A549 (cell line): ENCODE measurements at places on chromosomes 5 and 9. TPM values are rescaled to one million over a fixed set of nuclear protein-coding genes. Genes with fewer than 3 reads are reported as not detected.

CNTNAP3 gene
- 9.4 to 12.4 TPM (median 9.8 TPM) in 3 replicates for polyA plus RNA-seq

PCDHB4 gene
- polyA plus RNA-seq: 0.03 to 0.07 TPM (median 0.05 TPM) in 3 replicates

PRRX2 gene
- 2.2 to 2.7 TPM (median 2.3 TPM) in 3 replicates for polyA plus RNA-seq

RLN2 gene
- polyA plus RNA-seq: 0.34 to 0.66 TPM (median 0.38 TPM) in 3 replicates

CAVIN4 gene
- 0.62 to 0.86 TPM (median 0.79 TPM) in 3 replicates for polyA plus RNA-seq

BNIP1 gene
- 15.8 to 17.3 TPM (median 16.7 TPM) in 3 replicates for polyA plus RNA-seq

LHX3 gene
- 0.03 to 0.04 TPM in 2 of 3 replicates, not detected in the other for polyA plus RNA-seq

THOC3 gene
- polyA plus RNA-seq: 53.7 to 59.1 TPM (median 56.8 TPM) in 3 replicates

PIP5K1B gene
- not detected in 3 replicates for polyA plus RNA-seq
